Glutamatergic neuron (in vitro differentiated cells): ENCODE measurements at places on chromosomes 6 and 20.

DNA sequence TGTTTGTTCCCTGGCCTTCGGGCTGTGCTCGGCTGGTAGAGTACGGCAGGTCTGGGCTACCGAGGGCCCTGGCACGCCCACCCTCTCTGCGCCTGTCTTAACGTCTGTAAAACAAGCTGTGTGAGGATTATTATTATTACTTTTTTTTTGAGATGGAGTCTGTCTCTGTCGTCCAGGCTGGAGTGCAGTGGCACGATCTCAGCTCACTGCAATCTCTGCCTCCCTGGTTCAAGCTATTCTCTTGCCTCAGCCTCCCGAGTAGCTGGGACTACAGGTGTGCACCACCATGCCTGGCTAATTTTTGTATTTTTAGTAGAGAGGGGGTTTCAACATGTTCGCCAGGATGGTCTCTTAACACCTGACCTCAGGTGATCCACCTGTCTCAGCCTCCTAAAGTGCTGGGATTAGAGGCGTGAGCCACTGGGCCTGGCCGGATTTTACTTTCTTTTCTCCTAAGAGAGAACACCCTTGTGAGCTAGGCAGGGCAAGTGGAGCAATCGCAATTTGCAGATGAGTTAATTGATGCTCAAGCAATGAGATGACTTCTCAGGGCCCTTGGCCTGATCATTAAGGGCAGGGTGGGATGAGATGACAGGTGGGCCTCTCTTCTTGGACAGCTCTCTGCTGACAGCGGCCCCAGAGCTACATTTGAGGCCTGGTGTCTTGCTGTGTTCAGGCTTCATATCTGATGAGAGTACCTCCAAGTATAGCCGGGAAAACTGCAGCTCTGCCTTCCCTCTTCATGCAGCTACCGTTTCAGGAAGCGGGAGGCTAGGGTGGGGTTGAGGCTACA is 859 bp upstream of the SMIM29 start:
- peak overlapping the region; percentile 78 for H3K4me3 ChIP-seq
- H3K27me3 ChIP-seq = peaks cover 11% of the 10 kb centered on the region
- H3K4me1 ChIP-seq = peaks cover 14% of the 10 kb centered on the region
- H3K27ac ChIP-seq = peak overlapping the region; percentile 83
- DNase-seq = no peak

- H3K4me1 ChIP-seq = peaks cover 28% of the 10 kb centered on the region
- H3K27me3 ChIP-seq = peaks cover 2% of the 10 kb centered on the region
- no peak overlapping the region for H3K27ac ChIP-seq
- H3K4me3 ChIP-seq = no peak overlapping the region
Measured at GRCh38 chr20:20505554-20505953, 137.7 kb downstream of the INSM1 start.

- no peak for DNase-seq
- H3K36me3 ChIP-seq = no peaks in the 10 kb centered on the region
- peaks cover 8% of the 10 kb centered on the region for H3K4me1 ChIP-seq
- H3K27me3 ChIP-seq = peaks cover 2% of the 10 kb centered on the region
- H3K4me3 ChIP-seq = no peak overlapping the region
- no peak overlapping the region for H3K27ac ChIP-seq
Measured at GRCh38 chr6:84346372-84346771, 118.9 kb upstream of the CEP162 start.

DNA sequence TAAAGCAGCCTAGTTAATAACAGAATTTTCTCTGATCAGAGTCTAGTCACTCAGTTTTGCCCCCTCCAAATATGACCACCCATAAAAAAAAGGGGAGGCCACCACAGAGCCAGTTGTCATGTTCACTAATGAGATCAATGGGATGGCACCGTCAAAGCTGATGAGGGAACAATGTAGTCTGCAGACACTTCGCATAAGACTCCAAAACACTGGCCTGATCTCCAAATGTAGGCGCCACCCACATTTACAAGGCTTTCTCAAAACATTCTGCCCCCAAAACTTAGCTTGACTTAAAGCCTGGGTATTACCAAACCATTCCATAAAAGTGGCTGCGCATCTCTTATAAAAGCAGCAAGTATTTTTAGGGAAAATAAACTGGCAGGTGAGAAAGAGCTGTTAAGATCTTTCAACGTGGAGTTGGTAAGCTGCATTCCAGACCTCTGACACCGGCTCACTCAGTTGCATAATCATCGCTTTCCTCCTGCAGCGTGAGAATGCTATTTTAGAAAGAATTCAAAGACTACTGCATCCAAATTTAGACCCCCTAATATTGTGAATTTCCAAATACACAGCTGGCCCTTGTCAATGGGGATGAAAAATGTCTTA is 59.3 kb downstream of the TBC1D7 start:
- H3K27ac ChIP-seq = no peak overlapping the region
- no peak for DNase-seq
- H3K36me3 ChIP-seq = peaks cover 16% of the 10 kb centered on the region
- peaks cover 4% of the 10 kb centered on the region for H3K27me3 ChIP-seq
- H3K4me1 ChIP-seq = no peaks in the 10 kb centered on the region
